Left forelimb (tissue), 1 donor: ENCODE measurements at places on chromosomes 2 and 18.

DNA sequence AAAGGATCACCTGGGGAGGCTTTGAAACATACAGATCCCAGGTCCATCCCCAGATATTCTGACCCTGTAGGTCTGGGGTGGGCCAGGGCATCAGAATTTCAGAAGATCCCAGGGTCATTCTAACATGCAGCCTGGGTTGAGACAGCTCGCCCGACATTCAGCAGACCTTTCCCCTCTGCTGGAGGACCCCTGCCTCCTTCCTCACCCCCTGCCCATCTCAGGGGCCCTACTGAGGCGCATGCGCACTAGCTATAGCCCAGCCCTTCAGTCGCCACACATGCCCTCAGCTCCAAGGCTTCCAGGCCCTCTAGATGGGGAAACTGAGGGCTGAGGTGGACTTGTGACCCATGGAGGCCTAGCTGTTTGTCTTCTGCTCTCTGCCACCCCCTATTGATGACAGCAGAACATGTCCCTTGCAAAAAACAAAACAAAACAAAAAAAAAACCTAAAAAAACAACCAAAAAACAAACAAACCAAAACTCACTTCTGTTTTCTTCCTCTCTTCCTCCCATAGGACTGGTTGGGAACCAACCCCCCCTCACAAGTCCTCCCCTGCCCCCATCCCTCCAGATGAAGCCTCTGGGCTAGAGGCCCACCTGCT is 91.3 kb downstream of the ZBTB7C start:
- DNase-seq, result no peak

DNA sequence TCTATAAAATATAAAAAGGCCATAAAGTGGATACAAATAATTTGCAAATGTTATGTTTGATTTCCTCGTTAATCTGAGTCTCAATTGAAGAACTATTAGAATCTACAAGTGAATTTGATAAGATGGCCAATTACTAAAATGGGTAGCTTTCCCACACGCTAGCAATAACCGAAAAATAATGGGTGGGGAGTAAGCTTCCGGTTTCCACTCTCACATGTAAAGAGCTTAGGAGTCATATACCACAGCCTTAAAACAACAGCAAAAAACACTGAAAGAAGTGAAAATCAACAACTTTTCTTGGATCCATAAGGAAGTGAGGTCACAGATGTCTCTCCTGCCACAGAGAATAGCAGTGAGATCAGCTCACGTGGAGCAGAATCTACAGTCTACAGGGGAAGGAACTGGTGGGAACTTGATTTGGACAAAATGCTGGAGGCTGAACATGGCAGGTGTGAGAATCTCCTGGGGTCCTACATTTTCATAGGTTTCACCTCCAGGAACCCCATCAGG is 18.6 kb downstream of the THAP4 start:
- no peak for DNase-seq

DNA sequence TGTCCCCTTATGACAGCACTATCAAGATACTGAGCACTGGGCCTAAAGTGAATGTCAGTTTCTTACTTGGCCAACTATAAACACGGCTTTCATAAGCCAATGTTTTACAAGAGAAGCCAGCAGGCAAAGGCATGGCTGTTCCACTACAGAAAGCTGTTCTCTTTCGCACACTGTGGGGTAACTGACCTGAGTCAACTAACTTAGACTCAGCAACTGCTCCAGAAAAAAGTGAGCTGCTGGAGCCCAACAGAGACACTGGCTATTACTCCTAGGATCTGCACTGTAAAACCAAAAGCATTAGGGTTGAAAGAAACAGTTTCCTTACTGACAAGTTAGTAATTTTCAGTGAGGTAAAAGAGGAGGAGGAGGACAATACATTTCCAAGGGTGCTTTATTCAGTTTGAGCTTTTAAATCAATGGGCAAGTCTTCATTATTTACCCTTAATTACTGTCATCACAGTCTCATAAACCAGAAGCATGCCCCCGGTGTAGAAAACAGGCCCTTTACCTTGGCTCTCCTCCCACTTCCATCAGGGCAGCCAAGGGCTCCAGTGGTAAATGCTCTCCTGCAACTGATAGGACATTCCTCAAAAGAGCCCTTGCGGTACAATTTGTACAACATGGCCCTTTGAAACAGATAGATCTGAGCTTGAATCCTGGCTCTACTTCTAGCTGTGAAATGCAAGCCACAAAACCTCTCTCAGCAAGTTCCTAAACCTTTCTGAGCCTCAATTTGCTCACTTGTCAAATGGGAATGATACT is 275.7 kb downstream of the PDE11A start:
- no peak for DNase-seq

GRCh38 chr2:221810650-221811049 is 238.5 kb upstream of the EPHA4 start:
- DNase-seq, result no peak

DNA sequence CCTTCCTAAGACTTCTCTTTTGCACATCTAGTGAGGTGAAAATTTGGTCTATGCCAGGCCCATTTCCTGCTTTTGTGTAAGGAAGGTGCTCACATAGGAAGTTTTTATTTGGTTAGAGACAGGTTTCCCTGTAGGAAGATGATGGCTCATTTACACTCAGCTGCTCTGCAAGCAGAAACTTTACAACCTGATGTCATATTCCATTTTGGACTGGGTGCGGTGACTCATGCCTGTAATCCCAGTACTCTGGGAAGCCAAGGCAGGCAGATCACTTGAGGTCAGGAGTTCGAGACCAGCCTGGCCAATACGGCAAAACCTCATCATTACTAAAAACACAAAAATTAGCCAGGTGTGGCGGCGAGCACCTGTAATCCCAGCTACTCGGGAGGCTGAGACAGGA is 35.8 kb downstream of the CASP10 start:
- DNase-seq, result no peak

DNA sequence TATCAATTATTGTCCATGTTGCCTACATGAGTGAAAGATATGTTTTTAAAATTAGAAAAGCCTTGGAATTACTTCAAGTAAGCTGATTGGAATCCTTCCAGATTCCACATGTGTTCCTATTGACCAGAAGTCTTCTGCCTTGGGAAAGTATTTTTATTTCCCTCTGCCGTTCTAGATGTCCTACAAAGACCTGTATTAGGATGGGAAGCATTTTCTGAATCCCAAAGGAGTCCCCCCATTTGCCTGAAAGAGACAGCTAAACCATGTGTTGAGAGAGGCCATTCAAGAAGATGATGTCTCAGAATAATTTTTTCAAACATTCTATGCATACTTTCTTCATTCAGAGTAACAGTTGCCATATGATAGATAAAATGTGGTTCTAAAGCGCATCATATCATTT is 19.0 kb upstream of the MYO1B start:
- no peak for DNase-seq

DNA sequence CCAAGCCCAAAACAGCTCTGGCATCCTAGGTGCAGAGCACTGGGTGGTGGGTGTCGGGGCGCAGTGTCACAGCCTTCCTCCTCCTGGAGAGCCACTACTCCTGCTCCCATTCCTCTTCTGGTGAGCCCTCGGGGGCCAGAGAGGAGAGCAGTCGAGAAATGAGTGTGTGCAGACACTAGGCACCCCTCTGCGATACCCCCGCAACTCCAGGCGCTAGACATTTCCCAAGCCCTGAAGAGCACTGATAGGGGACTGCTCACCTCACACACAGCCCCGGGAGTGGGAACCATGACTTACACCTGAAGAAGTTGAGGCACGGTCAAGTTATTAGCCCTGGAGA is 54.2 kb downstream of the FAM168B start:
- DNase-seq, result no peak

DNA sequence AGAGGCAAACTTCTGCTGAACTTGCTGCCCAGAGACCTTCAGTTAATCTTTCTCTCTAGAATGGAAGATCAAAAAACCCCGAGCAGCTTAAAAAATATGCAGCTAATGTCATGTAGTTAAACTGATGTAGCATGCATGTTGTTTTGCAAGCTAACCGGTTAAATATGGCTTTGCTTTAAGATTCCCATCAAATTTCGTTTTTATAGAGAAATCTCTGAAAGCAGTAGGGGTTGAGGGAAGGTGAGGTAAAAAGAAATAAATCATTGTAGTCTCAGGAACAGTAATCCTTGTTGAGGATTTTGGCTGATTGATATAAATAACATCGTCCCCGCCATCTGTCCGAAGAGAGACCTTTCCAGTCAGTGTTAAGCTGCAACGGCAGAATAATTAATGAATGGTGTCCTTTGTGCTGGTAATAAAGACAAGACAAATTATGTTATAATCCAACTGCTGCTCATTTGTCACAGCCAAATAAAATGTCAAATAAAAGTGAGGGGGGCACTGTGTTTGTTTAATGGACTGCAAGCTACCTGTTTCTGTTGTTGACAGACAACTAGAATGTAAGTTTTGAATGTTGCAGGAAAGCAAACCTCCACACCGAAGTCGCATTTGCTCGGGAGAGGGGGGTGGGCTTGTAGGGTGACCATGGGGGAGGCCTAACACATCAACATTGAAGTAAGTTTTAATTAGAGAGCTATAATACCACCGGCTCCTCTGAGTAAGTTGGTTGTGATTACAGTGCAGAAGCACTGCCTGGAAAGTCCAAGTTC is 555.5 kb downstream of the ARHGAP15 start:
- DNase-seq, result no peak

DNA sequence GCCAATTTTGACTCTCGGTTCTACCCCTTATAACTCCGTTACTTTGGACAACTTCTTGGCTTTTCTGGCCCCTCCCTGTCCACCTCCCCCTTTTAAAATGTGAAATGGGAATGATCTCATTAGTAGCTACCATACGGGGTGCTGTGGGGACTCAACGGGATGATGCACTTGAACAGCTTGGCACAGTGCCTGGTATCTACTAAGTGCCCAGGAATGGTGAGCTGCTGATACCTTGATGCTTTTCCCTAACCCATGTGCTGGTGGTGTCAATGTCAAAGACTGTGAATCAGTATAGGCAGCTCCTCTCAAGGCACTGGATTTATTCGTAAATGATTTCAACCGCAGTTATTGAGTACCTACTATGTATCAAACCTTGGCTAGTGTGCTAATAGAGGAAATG is 204.2 kb downstream of the LOXHD1 start:
- no peak for DNase-seq

DNA sequence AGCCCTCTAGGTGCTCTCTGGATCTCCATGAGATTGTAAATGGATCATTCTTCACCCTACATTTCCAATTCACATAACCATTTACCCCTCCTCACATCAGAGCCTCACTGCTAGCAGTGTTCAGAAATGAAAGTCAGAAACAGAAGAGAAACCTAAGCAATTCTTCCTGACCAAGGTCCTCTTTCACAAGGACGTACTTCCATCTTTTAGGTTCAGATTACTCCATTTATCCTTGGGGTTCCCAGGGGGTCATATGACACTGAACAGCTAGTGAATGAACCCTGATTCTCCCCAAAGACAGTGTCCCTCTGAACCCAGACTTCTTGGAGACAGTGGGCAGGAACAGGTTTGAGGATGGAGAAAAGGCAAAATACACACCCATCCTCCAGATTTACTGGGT is 12.9 kb upstream of the MARCO start:
- DNase-seq, result no peak

DNA sequence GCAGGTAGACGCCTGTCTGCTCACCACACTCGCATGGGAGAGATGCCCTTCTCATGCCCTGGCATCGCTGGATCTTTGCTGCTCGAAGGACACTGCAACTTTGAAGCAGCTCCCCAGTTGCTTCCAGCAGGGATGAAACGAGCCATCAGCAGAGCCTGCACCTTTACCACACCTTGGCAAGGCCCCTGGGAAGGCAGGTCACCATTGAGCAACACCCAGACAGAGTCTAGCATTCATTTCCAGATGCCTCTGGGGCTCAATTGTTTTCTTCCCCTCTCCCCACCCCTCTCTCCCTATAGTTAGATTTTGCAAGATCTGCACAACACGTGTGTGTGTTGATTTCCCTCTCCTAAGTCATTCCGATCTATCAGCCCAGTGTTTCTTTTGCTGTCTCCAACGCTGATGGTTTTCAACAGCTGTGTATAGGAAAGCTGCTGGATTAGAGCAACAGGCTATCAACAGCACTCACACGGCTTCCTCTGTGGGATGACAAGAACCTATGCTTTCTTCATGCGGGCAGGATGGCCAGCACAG is 25.6 kb upstream of the INHBB start:
- no peak for DNase-seq

DNA sequence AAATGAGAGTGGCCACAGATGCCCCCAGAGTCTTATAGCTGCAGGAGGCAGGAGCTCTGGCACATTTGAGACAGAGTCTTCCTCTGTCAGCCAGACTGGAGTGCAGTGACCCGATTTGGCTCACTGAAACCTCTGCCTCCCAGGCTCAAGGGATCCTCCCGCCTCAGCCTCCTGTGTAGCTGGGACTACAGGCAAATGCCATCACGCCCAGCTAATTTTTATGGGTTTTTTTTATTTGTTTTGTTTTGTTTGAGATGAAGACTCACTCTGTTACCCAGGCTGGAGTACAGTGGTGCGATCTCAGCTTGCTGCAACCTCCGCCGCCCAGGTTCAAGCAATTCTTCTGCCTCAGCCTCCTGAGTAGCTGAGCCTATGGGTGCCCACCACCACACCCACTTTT is 80.7 kb upstream of the CABLES1 start:
- no peak for DNase-seq
